ENCODE measurements at places on chromosomes 16 and 17.

GRCh38 chr17:57943140-57943539, 12.1 kb downstream of the CUEDC1 start:
- DNase-seq, result peak; percentile 62

DNA sequence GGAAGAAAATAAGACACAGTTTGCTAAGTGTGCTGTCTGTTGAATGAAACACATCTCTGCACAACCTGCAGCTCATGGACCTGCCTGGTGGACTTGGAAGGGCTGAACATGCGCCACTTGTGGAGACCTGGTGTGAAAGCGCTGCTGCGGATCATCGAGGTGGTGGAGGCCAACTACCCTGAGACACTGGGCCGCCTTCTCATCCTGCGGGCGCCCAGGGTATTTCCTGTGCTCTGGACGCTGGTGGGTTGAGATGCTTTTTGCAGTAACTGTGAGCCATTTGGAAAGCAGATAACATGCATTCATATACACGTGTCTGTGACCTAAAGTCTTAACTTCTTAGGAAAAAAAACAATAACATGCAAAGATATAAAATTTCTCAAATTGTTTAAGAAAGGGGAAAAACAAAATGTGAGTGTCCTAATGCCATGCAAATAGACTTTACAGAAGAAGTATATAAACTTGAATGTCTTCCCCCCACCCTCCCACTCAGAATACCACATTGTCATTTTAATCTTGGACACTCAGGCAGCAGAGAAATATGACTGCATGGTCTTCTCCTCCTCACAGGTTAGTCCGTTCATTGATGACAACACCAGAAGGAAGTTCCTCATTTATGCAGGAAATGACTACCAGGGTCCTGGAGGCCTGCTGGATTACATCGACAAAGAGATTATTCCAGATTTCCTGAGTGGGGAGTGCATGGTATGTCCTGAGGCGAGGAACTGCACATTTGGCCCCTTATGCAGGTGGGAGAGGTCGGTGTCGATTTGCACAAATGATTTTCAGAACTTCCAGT, 65.6 kb downstream of the SEC14L1 start:
- no peak for DNase-seq

GRCh38 chr16:48212033-48212432, 32.1 kb upstream of the LONP2 start:
- DNase-seq, result no peak

GRCh38 chr17:48173191-48173984, 65.8 kb downstream of the SNX11 start:
- no peak for DNase-seq

GRCh38 chr17:27294689-27295630, 1.0 kb downstream of the WSB1 start:
- DNase-seq, result peak; percentile 86

GRCh38 chr17:50174444-50174843, 8.6 kb downstream of the SGCA start:
- no peak for DNase-seq

DNA sequence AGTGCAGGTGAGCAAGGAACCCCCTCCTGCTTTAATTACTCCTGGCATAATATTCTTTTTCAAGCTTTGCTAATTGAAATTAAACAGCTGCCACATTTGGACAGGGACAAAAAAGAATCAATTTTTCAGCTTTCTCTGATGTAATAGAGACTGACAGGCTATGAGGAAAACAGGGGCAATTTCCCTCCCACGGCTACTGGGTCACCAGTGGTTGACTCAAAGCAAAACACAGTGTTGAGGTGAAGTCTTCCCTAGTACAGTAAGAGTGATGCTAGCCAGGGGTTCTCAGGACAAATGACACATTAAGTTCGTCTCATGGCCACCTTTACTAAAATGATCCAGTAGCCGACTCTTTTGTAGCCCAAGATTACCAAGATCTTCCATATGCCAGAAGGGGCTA, 38.6 kb upstream of the PMFBP1 start:
- no peak for DNase-seq

- DNase-seq, result peak; percentile 73
These were observed 23.0 kb upstream of the NSRP1 start for GRCh38 chr17:30093463-30094147.

GRCh38 chr17:60442271-60443173, 20.2 kb downstream of the CHCT1 start:
- DNase-seq, result peak; percentile 29

DNA sequence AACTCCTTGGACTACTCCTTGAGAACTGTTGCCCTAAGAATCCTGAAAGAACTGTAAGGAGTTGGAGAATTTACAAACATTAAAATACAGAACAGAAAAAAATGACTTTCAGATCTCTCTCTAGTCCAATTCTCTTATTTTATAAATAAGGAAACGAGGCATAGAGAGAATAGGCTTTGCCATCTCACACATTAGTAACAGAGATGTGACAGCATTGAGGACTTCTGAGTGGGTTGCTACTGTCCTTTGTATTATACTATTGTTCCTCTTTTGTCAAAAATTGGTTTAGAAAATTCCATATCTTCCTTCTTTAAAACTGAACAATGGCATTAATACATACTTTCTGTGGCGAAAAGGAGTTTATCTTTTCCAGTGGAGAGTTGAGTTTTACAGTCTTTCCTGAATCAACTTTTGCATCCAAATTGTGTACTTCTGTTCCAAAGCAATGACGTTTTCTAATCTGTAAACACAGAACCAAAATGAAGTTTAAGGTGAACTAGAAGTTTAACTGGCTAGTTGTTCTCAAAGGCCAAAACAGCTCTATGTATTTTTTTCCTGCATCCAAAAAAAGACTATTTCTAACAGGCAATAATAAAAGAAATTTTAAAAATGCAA, 16.5 kb downstream of the BRIP1 start:
- DNase-seq, result no peak

- no peak for DNase-seq
These were observed 152.4 kb downstream of the ZNF423 start for GRCh38 chr16:49703483-49703882.

DNA sequence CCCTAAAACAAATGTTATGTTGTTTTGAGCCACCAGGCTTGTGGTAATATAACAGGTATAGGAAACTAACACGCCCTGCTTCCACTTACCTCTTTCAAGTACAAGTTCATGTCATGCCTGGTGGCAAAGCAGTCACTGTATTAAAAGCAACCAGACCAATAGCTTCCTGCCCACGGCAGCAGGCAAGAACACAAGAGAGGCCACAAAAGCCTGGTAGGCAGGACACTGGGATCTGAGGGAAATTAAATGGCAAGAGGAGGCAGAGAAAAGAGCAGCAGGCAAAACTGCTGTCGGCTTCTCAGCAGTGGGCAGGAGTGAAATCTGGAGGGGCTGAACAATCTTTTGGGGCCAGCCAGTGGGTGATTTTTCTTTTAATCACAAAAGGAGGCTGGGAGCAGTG, 2.2 kb downstream of the CYTH1 start:
- DNase-seq, result no peak

- no peak for DNase-seq
These were observed 3.0 kb upstream of the MT1A start for GRCh38 chr16:56635441-56635967.

DNA sequence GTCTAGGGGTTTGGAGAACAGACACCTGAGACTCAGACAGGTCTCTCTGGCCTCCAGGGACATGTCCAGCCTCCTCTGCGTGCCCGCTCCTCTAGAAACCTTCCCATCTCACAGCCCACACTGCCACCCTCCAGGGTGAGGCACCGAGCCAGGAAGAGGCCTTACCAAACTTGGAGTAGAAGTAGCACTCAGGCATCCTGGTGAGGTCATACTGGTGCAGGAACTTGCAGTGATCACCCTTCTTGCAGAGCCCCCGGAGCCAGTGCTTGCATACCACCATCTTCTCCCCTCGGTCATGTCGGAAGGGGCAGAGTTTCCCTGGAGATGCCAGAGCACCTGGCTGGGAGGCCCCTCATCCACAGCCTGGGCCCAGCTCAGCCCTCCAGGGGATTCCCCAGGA, 4.2 kb downstream of the CPSF4L start:
- DNase-seq, result no peak

GRCh38 chr16:60203525-60204124, 1469.5 kb upstream of the GOT2 start:
- no peak for DNase-seq

GRCh38 chr17:67500261-67500660, 123.2 kb downstream of the PITPNC1 start:
- no peak for DNase-seq

GRCh38 chr17:21357696-21358656, 18.2 kb upstream of the KCNJ12 start:
- DNase-seq, result no peak

DNA sequence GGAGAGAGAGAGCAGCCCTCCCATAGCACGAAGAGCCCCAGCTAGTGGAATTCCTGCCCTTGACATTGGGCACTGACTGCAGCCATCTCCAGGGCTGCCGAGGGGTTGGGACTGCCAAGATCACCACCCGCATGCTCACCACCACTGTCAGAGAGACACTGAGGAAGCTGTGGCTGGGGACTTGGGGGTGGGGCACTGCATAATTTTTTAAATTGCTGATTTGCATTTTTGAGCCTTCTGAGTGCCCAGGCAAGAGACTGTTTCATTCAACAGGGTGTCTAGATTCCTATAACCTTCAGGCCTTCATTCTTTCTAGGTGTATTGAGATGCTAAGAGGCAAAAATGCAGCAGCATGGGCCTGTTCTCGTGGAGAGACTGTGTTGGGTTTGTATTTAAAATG, 9.0 kb upstream of the EPX start:
- no peak for DNase-seq
